ELR (cell line): ENCODE measurements at places on chromosomes 1 and 21.

- peak; percentile 44 for DNase-seq
Measured at GRCh38 chr1:100794748-100795645, 75.5 kb downstream of the VCAM1 start.

DNA sequence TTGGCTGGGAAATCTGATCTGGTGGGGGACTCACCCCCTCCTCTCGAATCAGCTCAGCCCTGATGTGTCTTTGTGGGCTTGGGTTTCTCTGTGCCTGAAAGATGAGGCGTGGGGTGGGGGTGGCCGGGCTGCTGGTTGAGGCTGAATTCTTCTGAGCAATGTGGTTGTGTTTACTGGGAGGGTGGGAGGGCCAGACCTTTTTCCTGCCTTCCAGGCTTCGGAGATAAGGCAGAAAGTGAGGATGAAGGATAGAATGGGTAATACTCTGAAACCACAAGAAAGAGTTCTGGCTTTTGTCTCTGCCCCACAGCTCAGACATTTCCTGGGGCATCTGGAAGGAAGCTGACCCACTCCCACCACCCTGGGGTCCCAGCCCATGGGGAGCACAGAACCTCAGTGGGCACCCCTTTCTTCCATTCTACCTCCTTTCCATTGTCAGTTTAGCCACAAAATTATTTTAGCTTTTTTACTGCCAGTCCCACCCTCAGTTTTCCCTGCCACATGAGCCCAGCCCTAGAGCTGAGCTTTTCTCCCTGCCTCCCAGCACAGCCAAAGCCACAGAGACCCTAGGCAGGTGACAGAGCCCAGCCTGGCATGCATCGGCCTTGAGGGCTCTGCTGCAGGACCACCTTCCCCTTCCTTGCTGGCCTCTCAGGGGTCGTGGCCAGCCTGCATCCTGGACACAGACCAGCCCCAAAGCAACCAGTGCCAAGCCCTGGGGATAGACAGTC, 11.2 kb downstream of the ALX3 start:
- no peak for DNase-seq

- DNase-seq = no peak
Measured at GRCh38 chr1:45473302-45473701, 17.7 kb downstream of the TESK2 start.

DNA sequence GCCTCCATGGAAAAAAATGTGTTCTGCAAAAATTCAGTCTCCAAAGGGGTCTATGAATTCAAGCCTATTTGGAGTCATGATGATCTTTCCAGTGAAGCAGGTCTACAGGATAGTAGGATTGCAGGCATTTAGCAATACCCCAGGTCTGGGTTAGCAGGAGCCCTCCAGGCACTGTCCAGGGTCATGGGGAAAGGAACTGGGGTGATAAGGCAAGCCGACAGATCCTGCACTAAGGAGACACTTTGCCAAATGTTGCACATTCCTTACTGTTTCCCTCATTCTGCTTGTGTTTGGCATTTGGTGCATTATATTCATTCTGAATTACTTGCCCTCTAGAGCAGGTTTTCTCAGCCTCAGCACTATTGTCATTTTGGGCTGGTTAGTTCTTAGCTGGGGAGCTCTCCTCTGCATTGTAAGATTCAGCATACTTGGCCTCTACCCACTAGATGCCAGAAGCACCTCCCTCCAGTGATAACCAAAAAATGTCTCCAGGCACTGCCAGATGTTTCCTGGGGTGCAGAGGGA, 333.3 kb upstream of the PLXNA2 start:
- no peak for DNase-seq

GRCh38 chr1:84377480-84378095, 20.7 kb upstream of the DNASE2B start:
- peak; percentile 81 for DNase-seq

DNA sequence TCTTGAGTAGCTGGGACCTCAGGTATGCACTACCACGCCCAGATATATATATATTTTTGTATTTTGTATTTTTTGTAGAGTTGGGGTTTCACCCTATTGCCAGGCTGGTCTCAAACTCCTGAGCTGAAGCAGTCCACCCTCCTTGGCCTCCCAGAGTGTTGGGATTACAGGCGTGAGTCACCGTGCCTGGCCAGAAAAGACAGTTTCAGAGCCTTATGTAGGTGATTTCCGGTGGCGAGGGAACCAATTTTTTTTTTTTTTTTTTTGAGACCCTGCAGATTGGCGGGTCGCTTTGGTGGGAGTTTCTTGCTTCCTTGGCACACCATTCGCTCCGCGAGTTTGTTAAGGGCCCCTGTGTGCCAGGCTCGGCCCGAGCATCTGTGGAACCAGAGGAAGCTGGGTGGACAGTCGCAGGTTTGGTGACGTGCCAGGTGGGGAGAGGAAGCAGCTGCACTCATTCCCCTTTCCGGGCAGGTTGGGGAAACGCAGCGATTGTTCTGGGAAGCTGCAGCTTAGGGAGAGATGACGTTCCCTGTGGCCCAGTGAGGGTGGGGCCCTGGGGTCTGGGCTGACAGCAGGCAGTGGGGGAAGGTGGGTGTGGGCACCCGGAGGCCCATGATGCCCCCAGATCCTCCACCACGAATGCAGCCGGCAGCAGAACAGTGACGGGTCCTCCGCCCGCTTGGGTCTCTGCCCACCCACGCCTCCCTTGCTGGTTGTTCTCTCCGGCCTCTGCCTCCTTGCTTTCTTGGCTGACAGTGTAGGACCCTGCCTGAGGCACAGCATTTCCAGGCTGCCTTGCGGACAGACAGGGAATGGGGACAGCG, 25.1 kb downstream of the SPSB1 start:
- peak; percentile 49 for DNase-seq

DNA sequence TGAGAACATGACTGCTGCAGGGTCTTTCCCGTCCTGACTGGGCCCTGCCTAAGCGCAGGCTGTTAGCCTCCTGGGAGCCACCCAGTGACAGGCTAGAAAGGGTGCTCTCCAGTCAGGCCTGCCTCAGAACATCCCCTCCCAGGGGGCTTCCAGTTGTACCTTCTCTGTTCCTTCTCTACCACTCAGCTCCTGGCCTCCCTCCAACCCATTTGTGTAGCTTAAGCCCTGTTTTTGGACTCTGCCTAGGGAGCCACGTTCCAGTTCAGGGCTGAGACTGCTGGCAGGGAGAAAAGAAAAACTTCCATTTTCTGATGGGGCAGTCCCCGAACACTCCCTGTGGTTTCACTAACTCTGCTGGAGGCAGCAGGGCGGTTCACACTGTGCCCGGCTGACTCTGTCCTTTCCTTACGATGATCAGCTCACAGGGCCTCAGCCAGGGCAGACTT, 15.3 kb upstream of the POU3F1 start:
- no peak for DNase-seq

DNA sequence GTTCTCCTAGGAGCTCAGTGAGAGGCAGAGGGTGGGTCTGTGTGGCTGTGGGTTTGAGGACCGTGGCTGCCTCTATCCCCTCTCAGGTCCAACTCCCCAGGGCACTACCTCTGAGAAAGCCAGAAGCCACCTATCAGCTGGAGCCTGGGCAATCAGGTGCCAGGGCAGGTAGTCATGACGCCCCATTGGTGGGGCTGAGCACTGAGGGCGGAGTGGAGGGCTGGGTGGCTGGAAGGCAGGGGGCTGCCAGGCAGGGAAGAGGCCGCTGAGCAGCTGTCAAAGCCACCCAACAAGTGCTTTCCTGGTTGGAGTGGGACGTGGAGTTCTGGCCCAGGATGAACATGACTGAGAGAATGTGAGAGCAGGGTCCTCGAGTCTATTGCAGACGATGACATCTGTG, 164.9 kb upstream of the AJAP1 start:
- no peak for DNase-seq

GRCh38 chr1:241985787-241986186, 13.1 kb downstream of the MAP1LC3C start:
- DNase-seq = peak; percentile 69

- DNase-seq = no peak
Measured at GRCh38 chr1:3432306-3432705, 22.2 kb upstream of the ARHGEF16 start.

DNA sequence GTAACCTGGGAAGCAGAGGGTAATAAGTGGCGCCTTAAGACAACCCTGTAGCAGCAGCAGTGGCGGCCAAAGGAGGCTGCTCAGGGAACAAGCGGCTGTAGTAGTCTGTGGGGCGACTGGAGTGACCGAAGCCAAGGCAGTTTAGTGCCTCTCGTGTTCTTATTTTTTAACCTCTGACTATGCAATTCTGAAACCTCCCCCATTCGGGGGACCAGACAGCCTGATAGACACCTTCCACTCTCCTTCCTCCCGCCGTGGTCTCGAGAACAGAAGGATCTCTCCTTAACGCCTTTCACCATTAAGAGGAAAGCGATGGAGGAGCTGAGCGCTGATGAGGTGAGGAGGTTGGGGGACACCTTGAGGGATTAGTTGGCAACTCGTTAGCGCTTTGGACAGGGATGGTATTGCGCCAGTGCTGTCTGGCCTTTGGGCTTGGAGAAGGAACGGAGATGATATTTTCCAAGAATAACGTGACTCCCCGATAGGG, 644 bp downstream of the UBE4B start:
- DNase-seq = peak; percentile 61

DNA sequence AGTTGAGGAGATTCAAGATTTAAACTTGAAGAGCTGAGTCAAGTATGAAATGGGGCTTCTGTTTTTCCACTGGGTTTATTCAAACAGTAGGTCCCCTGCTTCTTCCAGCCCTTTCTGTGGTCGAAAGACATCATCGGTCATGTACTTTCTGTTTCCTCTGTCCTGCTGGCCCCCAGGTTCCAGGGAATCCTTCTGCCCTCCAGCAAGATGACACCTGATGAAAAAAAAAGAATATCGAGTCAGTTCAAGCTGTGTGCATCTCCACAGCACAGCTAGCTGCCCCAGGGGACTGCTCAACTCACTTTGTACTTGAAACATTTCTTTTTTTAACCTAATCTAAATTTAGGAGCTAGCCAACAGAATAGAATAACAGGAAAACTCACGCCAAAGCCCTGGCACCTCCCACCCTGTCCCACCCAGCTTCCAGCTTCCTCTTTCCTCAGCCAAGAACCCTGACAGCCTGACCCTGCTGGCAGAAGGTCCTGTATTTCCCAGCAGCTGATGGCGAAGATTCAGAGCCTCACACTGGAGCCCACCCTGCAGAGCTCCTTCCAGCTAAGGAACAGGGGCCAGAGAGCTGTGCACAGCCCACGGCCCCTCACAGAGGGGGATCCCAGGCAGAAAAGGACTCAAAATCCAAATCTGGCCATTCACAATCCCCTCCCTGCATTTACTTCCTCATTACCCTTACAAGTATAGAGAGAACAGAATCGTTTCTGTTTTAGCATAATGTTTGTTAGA, 176.5 kb downstream of the PSMG1 start:
- no peak for DNase-seq

DNA sequence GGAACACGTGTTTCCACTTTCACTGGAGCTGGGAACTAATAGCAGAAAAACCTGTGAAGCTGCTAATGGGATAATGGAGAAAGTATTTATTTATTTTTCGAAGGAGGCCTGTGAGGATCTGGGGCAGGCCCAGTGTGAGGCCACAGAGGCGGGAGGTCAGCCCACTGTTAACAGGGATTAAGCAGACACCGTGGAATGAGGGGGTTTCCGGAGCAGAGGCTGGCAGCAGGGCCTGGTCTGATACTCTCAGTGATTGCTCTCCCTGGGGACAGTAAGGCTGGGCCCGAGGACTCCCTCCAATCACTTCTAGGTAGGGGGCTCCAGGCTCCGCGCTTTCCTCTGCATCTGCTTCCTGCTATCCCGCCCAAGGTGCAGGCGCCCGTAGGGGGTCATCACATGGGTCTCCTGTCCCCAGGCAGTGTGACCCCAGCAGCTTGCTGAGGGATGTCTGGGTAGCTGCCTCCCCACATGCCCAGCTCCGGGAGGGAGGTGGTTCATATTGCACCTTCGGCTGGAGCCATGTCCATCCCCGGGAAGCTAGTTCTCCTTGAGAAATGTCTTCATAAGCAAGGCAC, 28.8 kb upstream of the CDCA8 start:
- DNase-seq = no peak

- peak; percentile 83 for DNase-seq
Measured at GRCh38 chr1:152185544-152186391, 26.7 kb upstream of the RPTN start.

- DNase-seq = no peak
Measured at GRCh38 chr1:18907917-18908845, 5.8 kb upstream of the ALDH4A1 start.

- DNase-seq = no peak
Measured at GRCh38 chr21:14742119-14742518, 196.0 kb upstream of the SAMSN1 start.

DNA sequence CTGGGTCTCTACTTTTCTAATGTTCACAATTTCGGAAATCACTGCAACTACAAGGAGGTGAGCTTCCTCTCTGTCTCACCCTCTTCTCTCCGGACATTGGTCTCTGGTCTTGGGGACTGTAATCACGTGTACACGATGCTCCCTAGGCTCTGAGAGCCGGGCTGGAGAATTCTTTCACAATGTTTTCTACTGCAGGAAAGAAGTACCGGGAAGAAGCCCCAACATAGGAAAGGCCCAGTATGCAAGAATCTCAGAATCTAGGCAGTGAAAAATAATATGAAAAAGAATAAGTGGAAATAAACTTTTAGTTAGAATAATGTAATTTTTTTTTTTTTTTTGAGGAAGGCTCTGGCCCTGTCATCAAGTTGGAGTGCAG, 13.5 kb upstream of the HJV start:
- DNase-seq = peak; percentile 64

- DNase-seq = no peak
Measured at GRCh38 chr1:29180497-29181412, 945 bp downstream of the SRSF4 start.

GRCh38 chr1:224151117-224151516, 31.9 kb upstream of the DEGS1 start:
- DNase-seq = no peak

GRCh38 chr1:231581859-231582258, 44.7 kb upstream of the DISC1 start:
- DNase-seq = no peak

DNA sequence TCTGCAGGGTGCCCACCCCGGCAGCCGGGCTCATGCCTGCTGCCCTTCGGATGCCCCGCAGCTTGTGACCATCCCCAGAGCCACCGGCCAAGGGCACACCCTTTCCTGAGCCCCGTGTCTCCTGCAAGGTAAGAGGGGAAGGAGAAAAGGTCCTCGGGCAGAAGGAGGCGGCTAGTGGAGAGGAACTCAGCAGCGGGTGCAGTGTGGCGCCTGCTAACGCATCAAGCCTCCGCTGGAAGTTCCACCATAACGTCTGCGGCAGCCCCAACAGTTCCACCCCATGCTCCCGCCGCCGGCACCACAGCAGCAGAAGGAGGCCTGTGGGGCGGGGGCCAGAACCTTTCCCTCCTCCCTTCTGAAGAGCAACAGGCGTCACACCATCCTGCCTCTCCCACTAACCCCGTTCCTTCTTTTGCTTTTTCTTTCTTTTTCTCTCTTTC, 990 bp downstream of the VWA5B1 start:
- no peak for DNase-seq

DNA sequence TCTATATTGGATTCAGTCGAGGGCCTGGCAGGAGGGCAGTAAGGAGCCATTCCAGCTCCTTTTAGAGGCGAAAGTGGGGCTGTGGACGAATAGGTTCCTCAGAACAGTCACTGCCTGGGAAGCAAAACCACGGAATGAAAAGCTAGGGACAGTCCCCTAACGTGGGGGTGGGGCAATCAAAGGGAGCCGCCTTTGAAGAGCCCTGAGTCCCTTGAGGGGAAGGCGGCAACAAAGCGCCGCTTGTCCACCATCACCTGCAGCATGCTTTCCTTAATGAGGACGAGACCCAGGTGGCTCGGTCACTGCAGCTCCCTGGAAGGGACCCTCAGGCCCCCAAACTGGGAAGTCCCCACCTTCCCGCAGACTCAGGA, 184.7 kb downstream of the ETS2 start:
- peak; percentile 6 for DNase-seq
